Right atrium auricular region (tissue), 2 donors: ENCODE measurements at places on chromosomes 1 and 21. TPM values are rescaled to one million over a fixed set of nuclear protein-coding genes. Genes with fewer than 3 reads are reported as not detected.
A peak's percentile ranks its signal among the peaks of the same experiment; 100 is the strongest.

The OLIG2 gene
- total RNA-seq, result not detected

DNA sequence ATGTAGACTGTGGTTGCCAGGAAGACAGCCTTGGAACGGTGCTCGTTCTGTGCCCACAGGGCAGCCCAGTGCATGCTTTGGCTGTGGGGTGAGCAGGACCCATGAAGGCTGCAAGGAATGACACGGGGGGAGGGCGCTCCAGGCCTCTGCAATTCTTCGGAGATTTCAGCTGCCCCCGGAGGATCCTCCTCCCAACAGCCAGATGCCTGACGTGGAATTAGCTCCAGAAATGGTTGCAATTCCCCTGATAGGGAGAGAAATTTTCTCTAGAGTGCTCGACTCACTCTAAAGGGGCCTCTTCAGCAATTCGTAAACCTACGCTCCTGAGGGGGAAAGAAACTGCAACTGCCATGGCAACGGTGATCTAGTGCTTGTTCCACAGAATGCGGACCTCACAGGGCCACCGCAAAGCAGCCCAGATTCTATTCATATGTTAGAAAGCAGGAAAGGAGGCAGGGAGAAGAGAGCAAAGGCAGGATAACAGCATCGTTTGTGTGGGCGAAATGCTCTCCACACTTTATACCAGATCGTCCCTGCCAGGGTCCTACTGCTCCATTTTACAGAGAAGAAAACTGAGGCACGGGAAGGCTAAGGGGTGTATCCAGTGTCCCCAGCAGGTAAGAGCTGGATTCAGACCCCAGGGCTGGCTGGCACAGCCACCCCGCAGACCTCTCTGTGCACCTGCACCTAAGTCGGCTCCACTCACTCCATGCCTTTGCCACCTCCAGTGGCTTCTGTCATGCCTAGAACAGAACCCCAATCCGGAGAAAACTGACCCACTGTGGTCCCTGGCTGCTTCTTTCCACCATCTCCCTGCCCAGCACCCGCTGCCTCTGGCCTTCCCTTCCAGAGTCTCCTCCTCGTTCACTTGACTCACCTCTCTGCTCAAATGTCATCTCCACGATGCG is 11.9 kb upstream of the PDE9A start:
- no peaks in the 10 kb centered on the region for H3K27me3 ChIP-seq
- no peaks in the 10 kb centered on the region for H3K4me1 ChIP-seq
- no peak for DNase-seq
- H3K4me3 ChIP-seq, result no peak overlapping the region
- no peak overlapping the region for H3K27ac ChIP-seq
- H3K36me3 ChIP-seq, result no peaks in the 10 kb centered on the region

GRCh38 chr21:18951271-18952038 is 547.9 kb upstream of the TMPRSS15 start:
- no peaks in the 10 kb centered on the region for H3K27me3 ChIP-seq
- H3K4me3 ChIP-seq, result no peak overlapping the region
- no peak for DNase-seq
- H3K4me1 ChIP-seq, result no peaks in the 10 kb centered on the region
- no peaks in the 10 kb centered on the region for H3K36me3 ChIP-seq

DNA sequence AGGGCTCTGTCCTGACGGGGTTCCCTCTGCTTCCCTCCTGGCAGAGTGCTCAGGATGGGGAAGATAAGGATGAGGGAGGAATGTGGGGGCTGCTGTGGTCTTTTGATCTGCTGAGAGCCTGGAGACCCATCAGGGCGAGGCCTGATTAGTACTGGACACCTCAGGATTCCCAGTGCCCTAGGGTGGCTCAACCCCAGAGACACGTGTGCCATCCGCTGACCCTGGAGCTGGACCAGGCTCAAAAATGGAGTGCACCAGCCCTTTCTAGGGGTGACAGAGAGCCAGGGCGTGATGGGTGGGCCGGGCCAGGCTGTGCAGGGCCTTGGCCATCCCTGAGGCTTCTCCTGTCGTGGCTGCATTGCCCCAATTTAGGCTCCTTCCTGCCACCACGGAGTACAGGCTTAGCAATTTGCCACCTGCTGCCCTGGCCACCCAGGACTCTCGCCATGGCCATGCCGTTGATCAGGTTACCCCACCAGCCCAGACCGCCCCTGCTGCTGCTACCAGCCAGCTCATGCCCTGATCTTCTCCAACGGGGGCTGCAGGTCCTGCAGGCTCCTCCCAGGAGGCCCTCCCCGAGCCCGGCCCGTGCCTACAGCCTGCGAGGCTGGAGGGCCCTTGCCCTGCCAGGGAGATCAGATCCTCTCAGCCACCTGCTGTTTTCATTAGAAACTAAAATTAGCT is 9.5 kb downstream of the WNT4 start:
- H3K27ac ChIP-seq, result no peak overlapping the region
- H3K4me3 ChIP-seq, result no peak overlapping the region
- H3K36me3 ChIP-seq, result no peaks in the 10 kb centered on the region
- no peak for DNase-seq
- no peaks in the 10 kb centered on the region for H3K27me3 ChIP-seq

GRCh38 chr1:156766298-156767100 is 836 bp upstream of the PRCC start:
- peak overlapping the region; percentile 47 for H3K4me3 ChIP-seq
- peak overlapping the region; percentile 92 for H3K27ac ChIP-seq
- peaks cover 7% of the 10 kb centered on the region for H3K36me3 ChIP-seq
- DNase-seq, result no peak
- no peaks in the 10 kb centered on the region for H3K27me3 ChIP-seq

The OR2T11 gene
- total RNA-seq, result not detected

GRCh38 chr1:232012773-232013386 is 386.3 kb downstream of the DISC1 start:
- no peaks in the 10 kb centered on the region for H3K36me3 ChIP-seq
- no peak overlapping the region for H3K4me3 ChIP-seq
- no peaks in the 10 kb centered on the region for H3K27me3 ChIP-seq
- H3K4me1 ChIP-seq, result peaks cover 21% of the 10 kb centered on the region
- H3K27ac ChIP-seq, result peak overlapping the region; percentile 43

The GSTM4 gene
- 24.6 TPM for total RNA-seq

- peak overlapping the region; percentile 72 for H3K27ac ChIP-seq
- no peaks in the 10 kb centered on the region for H3K36me3 ChIP-seq
- no peaks in the 10 kb centered on the region for H3K4me1 ChIP-seq
Measured at GRCh38 chr1:27521861-27522431, 32.0 kb upstream of the WASF2 start.

DNA sequence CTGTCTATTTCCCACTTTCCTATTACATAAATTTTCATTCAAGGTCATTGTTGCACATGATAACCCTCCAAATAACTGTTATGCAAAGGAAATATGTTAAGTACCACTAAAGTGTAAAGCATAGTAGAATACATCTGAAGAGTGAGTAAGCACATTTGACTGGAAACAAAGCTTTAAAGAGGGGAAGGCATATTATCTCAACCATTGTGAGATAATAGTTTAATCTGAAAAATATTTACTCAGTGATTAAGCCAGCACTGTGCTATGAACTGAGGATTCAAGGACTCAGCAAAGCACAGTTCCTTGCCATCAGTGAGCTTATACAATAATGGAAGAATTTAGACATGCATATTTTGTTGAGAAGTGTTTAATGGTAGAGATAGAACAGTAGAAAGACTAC is 127.4 kb downstream of the HMCN1 start:
- no peaks in the 10 kb centered on the region for H3K36me3 ChIP-seq
- no peak overlapping the region for H3K27ac ChIP-seq
- H3K4me1 ChIP-seq, result peaks cover 12% of the 10 kb centered on the region
- no peak for DNase-seq
- H3K27me3 ChIP-seq, result no peaks in the 10 kb centered on the region
- no peak overlapping the region for H3K4me3 ChIP-seq

The PBXIP1 gene
- 81.4 TPM for total RNA-seq

The DEPDC1 gene
- total RNA-seq, result not detected

GRCh38 chr1:243525085-243525487 is 269.2 kb downstream of the SDCCAG8 start:
- DNase-seq, result no peak
- H3K27me3 ChIP-seq, result no peaks in the 10 kb centered on the region
- no peak overlapping the region for H3K4me3 ChIP-seq
- no peaks in the 10 kb centered on the region for H3K36me3 ChIP-seq
- no peaks in the 10 kb centered on the region for H3K4me1 ChIP-seq
- H3K27ac ChIP-seq, result no peak overlapping the region

- no peaks in the 10 kb centered on the region for H3K36me3 ChIP-seq
- no peaks in the 10 kb centered on the region for H3K4me1 ChIP-seq
- DNase-seq, result no peak
- no peaks in the 10 kb centered on the region for H3K27me3 ChIP-seq
- no peak overlapping the region for H3K4me3 ChIP-seq
Measured at GRCh38 chr1:90434460-90434859, 282.6 kb downstream of the BARHL2 start.

- no peaks in the 10 kb centered on the region for H3K27me3 ChIP-seq
- no peak overlapping the region for H3K27ac ChIP-seq
- no peaks in the 10 kb centered on the region for H3K36me3 ChIP-seq
- no peak for DNase-seq
- peaks cover 4% of the 10 kb centered on the region for H3K4me1 ChIP-seq
Measured at GRCh38 chr1:44831516-44831915, 11.5 kb downstream of the PTCH2 start.

DNA sequence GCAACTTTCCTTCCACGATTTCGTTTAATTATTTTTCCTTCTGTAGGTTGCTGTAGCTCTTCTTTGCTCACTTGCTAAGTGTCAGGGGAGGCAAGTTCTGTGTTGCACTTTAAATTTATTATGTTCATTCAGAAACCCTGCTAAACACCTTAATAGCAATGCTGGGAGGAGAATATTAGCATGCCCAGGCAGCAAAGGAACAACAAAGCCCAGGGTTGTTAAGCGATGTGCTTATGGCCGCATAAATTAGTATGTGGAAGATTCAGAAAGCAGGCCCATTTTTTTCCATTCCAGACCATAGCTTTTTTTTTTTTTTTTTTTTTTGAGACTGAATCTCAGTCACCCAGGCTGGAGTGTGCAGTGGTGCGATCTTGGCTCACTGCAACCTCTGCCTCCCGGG is 151.3 kb downstream of the BACH1 start:
- no peaks in the 10 kb centered on the region for H3K27me3 ChIP-seq
- DNase-seq, result no peak
- H3K27ac ChIP-seq, result no peak overlapping the region
- H3K4me3 ChIP-seq, result no peak overlapping the region
- no peaks in the 10 kb centered on the region for H3K4me1 ChIP-seq
- H3K36me3 ChIP-seq, result no peaks in the 10 kb centered on the region

DNA sequence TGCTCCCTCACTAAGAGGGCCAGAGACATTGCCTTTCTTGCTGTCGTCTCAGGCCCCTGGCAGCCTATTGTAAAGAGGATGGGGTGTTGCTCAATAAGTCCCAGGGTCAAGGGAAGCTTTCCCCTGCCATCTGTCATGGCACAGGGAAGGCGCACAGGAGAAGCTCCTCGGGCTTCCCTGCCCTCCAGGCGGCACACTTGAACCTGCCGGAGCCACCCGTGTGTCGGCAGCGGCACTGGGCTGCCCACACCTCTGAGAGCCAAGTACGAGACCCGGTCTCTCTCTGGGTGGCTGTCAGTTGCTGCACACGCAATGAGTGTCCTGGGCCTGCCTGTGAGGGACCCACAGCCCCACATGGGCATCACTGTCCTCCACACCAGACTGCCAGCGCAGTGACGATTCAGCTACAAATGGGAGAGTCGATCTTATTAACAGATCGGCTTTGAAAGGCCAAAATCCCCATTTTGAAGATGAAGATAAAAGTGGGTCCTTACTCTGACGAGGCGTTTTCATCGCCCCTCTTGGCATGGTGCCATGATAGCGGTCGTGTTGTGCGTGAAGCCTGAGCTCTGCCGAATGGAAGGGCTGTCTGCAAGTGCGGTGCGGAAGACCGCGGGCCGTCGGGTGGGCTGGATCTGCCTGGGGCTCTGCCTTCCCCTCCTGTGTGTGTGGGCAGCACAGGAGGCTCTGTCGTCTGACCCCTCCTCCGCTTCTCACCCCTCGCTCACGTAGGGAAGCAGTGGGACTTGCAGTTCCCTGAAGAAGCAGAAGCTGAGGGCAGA is 29.2 kb upstream of the PDXK start:
- no peaks in the 10 kb centered on the region for H3K4me1 ChIP-seq
- peaks cover 86% of the 10 kb centered on the region for H3K36me3 ChIP-seq
- no peaks in the 10 kb centered on the region for H3K27me3 ChIP-seq

- H3K27ac ChIP-seq, result peak overlapping the region; percentile 85
- no peaks in the 10 kb centered on the region for H3K27me3 ChIP-seq
- no peak for DNase-seq
- no peak overlapping the region for H3K4me3 ChIP-seq
Measured at GRCh38 chr1:193951984-193952383, 765.6 kb upstream of the B3GALT2 start.

The ATP1B1 gene
- 200 TPM for total RNA-seq

DNA sequence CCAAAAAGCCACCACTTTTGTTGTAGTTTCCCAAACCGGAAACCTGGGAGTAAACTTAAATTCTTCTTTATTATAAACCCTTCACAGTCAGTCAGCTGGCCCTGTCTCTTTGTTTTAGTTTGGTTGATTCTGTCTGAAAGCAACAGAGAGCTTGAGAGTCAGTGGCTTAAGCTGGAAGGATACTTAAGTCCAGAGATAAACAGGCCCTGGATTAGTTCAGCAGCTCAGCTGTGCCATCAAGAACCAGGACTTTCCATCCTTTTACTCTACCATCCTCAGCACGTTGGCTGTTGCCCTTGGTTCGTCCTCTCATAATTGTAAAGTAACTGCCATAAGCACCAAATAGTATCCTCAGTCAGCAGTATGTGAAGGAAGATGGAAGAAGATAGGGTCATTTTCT is 4.5 kb downstream of the DESI2 start:
- H3K36me3 ChIP-seq, result no peaks in the 10 kb centered on the region
- no peak overlapping the region for H3K4me3 ChIP-seq
- no peak for DNase-seq
- H3K27ac ChIP-seq, result no peak overlapping the region
- H3K27me3 ChIP-seq, result no peaks in the 10 kb centered on the region

DNA sequence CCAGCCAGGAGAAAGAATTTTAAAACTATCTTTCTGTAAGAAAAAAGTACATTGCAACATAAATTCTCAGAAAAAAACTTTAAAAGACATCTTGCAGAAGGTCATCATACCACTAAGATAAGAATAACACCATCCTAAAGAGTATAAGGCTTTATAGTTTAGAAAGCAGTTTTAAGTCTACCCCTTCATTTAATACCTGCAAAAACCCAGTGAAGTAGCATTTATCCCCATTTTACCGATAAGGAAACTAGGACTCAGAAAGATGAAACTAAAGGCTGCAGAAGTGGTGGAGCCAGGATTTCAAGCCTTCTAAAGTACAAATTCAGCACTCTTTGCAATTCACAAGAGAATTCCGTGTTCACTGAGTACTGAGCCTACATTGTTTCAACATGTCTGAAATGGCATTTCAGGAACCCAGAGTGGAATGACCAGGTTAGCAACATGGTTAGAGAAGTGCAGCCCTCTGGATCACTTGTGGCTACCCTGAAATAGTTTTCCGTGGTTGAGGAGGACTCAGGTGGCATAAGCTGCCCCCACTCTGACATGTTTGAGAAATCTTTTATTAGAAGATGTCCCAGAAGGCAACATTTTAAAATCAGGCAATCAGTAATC is 6.7 kb downstream of the MYCL start:
- H3K4me3 ChIP-seq, result no peak overlapping the region
- H3K36me3 ChIP-seq, result no peaks in the 10 kb centered on the region
- peaks cover 11% of the 10 kb centered on the region for H3K4me1 ChIP-seq

GRCh38 chr1:87641996-87642395 is 313.3 kb downstream of the LMO4 start:
- H3K36me3 ChIP-seq, result no peaks in the 10 kb centered on the region
- no peak overlapping the region for H3K4me3 ChIP-seq
- H3K27ac ChIP-seq, result no peak overlapping the region
- H3K27me3 ChIP-seq, result no peaks in the 10 kb centered on the region
- H3K4me1 ChIP-seq, result peaks cover 11% of the 10 kb centered on the region

The NBPF6 gene
- not detected for total RNA-seq

GRCh38 chr1:70486676-70487458 is 75.8 kb downstream of the CTH start:
- no peak overlapping the region for H3K4me3 ChIP-seq
- H3K27me3 ChIP-seq, result no peaks in the 10 kb centered on the region
- H3K36me3 ChIP-seq, result no peaks in the 10 kb centered on the region
- H3K27ac ChIP-seq, result no peak overlapping the region
- H3K4me1 ChIP-seq, result no peaks in the 10 kb centered on the region
- no peak for DNase-seq

The FHAD1 gene
- not detected for total RNA-seq
